ENCODE measurements at places on chromosomes 1 and 21.

DNA sequence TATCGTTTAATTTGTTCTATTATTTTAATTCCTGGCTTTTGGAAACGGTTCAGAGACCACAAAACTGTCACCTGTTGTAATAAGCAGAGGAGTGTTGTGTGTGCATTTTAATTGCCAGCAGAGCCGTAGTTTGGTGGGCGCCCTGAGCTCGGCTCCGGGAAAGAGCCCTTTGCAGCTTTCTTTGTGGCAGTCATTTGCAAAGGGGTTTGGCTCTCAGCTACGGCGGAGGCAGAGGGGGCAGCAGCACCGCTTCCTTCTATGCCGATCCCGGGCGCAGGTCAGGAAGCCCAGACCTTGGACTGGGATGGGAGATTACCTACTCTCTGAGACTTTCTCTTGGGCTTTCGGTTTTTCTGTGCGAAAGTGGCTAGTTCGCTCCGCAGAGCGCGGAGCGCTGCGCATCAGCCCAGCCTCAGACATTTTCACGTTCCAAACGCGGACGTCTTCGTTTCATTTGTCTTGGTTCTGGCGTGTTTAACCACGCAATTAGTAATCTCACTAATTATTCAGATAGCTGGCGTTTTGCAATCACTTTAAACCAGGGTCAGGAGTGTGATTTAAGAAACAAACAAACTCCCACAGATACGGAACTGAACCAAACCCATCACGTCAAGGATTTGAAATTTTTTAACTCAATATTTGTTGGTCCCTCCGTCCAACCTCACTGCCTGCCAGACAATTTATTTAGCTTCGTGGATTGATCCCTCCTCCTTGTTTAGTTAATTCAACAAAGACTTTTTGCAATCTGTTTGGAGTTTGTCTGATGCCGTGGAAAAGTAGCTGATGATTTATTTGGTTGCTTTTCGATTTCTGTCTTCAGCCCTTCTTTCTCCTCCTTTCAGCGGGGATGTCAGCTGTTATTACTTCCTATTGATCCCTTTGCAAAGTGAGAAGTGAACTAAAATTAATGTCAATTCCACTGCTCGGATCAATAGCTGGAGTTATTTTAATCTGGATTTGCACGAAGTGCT is 3.9 kb downstream of the RNF220 start:
- no peak for DNase-seq

GRCh38 chr1:41535276-41535675 is 50.8 kb upstream of the EDN2 start:
- DNase-seq = no peak

DNA sequence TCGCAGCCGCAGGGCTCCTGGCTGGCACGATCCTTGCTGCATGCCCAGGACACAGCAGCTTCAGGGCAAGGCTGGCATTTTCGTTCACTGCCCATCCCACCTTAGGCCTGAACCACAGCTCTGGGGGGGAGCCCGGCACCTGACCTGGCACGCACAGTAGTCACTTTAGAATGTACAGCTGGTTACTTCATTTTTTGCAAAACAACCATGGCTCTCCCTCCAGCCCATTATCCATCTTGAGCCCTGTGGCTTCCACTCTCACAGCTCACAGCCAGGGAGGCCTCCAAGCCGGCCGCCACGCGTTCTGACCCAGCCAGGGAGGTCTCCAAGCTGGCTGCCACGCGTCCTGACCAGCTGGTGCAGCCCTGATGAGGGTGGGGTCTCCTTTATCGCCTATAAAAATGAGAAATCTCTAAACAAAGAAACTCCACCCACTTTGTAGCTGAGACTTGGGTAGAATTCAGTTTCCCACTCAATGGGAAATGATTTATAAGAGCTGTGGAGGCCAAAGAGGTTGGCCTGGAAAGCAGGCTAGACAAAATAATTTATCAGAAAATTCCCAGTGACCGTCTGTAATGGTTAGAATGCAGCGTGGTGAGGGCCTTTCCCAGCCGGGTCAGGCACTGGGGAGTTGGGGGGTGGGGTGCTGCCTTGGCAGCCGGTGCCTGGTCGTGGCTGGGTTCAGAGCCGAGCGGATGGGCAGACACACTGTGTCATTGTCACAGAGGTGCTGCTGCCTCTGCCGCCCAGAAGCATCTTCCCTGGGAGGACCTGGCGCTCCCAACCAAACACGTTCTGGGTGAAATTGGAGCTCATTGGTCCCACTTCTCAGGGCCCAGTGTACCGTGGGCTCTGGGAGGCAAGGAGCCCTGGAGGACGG is 54.6 kb upstream of the ACTRT2 start:
- no peak for DNase-seq

DNA sequence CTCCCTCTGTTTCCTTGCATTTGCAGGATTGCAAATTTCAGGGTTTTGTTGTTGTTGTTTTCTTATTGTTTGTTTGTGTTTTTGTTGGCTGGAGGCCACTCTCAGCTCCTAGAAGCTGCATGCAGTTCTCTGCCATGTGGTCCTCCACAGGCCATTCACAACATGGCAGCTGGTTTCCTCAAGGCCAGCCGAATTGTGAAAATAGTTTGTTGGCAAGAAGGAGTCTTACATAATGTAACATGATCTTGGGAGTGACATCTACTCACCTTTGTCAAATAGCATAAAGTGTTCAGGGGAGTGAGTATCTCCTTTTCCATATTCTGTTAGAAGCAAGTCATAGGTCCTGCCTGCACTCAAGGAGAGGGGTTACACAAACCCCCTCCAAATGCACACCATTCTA is 10.6 kb upstream of the UAP1 start:
- no peak for DNase-seq

GRCh38 chr1:223859058-223859457 is 13.3 kb upstream of the TP53BP2 start:
- no peak for DNase-seq
